Left renal cortex interstitium (tissue), 4 donors: ENCODE measurements at places on chromosomes 6 and 20.

DNA sequence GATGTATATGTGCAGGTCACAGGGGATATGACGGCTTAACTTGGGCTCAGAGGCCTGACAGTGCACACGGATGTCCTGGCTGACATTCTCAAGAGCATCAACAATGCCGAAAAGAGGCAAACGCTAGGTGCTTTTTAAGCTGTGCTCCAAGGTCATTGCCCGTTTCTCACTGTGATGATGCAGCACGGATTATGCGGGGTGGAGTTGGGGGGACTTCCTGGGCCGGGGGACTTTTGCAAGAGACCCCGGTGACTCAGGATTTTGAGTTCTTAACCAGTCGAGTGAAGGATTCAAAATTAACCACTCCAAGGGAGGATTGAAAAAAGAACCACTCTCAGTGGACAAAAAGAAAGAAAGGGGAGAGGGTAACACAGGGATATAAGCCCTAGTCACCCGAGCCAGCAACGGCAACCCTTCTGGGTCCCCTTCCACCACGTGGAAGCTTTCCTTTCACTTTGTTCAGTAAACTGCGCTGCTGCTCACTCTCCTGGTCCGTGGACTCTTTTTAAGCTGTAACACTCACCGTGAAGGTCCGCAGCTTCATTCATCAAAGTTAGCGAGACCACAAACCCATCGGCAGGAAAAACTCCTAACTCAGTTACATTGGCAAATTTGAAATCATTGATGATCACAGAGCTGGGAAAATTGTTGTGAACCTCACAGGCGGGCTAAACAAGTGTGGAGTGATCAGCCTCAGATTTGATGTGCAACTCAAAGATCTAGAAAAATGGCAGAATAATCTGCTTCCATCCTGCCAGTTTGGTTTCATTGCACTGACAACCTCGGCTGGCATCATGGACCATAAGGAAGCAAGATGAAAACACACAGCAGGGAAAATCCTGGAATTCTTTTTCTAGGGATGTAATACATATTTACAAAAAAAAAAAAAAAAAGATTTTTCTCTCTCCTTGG is 199.3 kb downstream of the ARID1B start:
- no peak for DNase-seq

DNA sequence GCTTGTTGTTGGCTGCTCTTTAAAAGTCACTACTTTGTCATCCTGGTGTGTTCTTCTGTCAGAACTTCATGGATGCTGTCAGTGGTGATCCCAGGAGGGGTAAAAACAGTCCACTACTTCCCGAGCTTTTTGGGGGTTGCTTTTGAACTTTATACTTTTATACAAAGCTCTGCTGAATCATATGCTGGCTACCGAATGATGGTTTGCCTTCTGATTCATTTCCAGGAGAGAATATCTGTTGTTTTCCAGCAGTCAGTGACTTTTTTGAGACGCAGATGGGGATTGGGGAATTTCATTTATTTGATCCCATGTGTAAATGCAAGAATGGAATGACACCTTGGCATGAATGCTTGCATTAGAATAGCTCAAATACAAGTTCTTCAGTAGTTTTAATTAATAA is 32.7 kb upstream of the COL10A1 start:
- no peak for DNase-seq

GRCh38 chr20:57785061-57785460 is 75.2 kb upstream of the PMEPA1 start:
- no peak for DNase-seq

DNA sequence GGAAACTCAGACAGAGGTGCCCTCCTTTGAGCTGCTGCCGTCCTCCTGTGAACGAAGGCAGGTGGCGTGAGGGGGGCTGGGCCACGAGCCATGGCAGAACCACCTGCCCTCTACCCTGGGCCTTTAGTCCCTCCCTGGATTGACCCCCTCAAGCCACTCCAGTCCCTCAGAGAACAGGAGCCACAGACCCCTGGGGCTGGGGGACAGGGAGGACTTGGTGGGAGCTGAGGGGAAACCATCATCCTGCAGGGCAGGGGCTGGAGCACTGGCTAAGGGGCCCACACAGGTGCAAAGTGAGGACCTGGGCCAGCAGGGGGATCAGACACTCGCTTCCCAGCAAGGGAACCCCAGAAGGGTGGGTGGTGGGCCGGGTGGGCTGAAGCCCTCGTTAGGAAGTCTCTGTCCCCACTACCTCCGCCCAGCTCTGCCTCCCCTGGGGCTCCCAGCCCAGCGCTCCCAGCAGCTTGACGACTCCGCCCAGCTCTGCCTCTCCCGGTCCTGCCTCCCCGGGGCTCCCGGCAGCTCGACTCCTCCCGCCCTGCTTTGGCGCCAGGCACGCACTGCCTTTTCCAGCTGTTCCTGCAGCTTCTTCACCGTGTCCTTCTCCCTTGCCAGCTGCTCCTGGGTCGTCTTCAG is 44.4 kb downstream of the DSTN start:
- DNase-seq = no peak

GRCh38 chr20:58709013-58709702 is 16.6 kb downstream of the NPEPL1 start:
- DNase-seq = no peak

DNA sequence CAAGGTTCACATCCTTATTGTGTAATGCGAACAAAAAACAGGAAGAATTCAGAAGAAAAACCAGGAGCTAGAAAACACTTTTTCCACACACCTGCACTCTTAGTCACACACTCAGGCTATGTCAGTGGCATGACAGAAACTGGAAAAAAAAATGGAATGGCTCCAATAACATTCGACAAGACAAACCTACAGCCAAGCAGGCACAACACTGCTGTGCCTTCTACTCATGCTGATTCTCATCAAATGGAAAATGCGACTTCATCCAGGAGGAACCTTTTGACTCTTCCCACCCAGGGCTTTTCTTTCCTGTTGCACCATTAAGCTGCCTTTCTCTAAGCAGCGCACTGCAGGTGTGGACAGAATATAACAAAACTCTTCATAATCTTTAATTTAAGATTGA is 163.2 kb upstream of the BTBD3 start:
- no peak for DNase-seq

- no peak for DNase-seq
These were observed 29.9 kb downstream of the SGK1 start for GRCh38 chr6:134287859-134288537.

DNA sequence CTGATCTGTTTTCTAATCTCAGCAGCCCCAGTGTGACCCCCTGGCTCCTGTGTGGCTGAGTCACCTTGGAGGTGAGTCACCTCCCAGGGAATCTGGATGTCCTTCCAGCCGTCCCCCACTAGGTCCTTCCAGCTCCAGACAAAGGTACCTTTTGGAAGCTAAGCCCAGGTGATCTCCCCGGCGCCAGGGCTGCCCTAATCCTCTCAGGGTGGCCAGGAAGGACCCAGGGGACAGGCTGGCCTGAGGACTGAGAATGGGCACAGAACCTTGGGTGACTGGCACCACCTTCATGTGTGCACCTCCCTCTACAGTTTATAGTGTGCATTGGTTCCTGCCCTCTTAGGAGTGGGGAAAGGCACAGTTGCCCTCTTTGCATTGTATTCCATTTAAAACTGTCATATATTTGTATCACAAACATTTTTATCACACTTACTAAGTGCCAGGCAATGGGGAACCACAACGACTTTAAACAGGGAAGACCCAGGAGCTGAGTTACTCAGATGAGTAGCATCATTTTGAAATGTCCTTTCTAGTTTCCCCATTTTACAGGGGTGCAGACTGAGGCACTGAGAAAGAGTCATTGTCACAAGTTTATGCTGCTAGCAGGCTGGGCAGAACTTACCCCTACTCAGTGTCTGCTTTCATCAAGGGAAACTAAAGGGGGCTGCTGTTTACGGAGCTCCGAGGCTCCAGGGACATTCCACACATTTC is 2.6 kb upstream of the BPIFB4 start:
- no peak for DNase-seq

DNA sequence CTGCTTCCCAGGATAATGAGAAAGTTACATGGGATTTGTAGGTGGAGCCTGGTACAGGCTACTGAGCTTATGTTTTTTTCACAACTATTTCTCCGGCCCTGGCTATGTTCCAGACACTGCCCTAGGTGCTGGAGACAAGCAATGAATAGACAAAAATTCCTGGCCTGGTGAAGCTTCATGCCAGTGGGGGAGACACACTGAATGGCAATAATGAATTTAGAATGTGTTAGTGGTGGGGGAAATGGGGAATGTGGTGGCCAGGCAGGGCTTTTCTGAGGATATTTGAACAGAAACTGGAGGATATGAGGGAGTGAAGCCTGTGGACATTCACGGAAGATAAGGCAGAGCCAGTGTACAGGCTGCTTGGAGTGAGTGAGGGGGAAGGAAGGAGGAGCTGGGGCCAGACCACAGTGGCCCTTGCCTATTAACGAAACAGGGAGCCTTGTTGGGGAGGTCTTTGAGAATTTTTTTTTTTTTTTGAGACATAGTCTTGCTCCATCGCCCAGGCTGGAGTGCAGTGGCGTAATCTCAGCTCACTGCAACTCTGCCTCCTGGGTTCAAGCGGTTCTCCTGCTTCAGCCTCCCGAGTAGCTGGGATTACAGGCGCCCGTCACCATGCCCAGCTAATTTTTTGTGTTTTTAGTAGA is 6.6 kb downstream of the FOXS1 start:
- no peak for DNase-seq

DNA sequence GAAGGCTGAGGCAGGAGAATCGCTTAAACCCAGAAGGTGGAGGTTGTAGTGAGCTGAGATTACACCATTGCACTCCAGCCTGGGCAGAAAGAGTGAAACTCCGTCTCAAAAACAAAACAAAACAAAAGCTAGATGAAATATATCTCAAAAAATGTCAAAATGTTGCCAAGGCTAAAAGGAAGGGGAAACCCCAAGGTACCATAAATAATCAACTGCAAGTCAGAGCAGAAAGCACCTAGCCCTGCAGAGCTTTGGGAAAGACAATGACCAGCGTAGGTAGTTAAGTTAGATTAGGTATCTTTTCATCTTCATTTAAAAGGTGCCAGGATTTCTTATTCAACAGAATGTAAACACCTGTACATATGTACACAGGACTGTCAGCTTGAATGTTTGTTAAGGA is 33.0 kb downstream of the AKIRIN2 start:
- no peak for DNase-seq

DNA sequence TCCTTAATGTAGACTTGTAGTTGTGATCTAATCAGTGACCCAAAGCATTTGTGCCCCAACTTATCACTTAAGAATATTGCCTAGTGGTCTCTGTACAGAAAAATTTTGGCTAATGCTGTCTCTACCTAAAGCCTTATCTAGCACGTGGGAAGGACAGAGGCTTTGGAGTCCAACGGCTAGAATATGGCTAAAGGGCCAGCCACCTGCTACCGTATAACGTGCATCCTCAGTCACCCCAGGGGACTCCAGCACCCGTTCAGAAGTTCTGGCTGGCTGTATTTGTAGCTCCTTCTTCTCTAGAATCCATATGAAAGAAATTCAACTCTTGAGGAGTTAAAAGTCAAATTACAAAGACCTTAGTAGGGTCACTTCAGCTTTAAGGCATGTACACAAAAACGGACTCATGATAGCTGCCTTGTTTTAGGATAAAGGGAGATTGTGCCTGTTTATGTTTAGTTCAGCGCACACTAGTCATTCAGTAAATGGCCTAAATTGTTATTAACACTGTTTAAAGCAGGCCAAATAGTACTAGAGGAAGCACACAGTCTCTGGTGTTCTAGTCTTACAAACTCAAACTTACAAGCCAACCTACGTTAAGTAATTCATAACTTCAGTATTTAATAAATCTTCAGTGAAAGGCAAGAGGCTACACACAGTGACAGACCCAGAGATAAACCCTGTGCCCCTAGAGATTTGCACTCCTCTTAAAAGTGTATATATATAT is 407.5 kb upstream of the PLCB4 start:
- DNase-seq = no peak

DNA sequence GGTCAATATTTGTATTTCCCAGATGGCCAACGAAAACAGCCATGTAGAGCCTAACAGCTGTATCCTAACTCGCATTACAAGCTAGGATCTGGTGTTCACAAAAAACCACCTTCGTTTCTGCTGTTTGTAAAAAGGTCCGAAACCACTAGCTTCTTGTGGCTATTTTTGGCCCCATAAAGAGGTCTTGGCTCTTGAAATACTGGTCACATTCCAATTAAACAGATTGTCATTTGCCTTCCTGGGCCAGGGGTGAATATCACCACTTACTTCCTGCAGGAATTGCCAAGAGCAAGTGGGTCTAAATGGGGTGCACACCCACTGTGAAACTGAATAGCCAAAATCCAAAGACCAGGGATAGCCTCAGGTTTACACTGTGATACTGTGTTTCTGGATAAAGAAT is 48.2 kb downstream of the TSHZ2 start:
- no peak for DNase-seq

- DNase-seq = no peak
These were observed 930.2 kb downstream of the TFAP2A start for GRCh38 chr6:9484686-9485085.

- DNase-seq = no peak
These were observed 46.1 kb downstream of the SLC35B3 start for GRCh38 chr6:8389036-8389818.

GRCh38 chr6:79635232-79635543 is 4.1 kb downstream of the SH3BGRL2 start:
- DNase-seq = no peak

GRCh38 chr6:1525364-1526038 is 84.2 kb upstream of the FOXC1 start:
- DNase-seq = no peak

DNA sequence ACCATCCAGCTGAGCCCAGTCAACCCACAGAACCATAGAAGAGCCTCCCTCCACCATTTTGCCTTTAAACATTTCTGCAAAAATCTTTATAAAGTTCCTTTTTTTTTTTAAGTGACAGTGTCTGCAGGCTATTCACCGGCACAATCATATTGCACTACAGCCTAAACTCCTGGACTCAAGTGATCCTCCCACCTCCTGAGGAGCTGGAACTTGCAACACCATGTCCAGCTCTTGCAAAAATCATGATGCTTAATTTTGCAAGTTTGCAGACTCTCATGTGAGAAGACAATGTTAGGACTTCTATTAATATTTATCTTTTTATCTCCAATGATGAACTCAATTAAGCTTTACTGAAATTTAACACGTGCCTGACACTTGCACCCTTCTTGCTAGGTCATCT is 88.8 kb downstream of the INSM1 start:
- DNase-seq = no peak

GRCh38 chr6:160305926-160306713 is 42.1 kb upstream of the SLC22A3 start:
- no peak for DNase-seq

- no peak for DNase-seq
These were observed 21.9 kb upstream of the CST4 start for GRCh38 chr20:23710771-23711170.

GRCh38 chr6:88365656-88366055 is 199.5 kb upstream of the CNR1 start:
- DNase-seq = no peak

- DNase-seq = no peak
These were observed 53.3 kb downstream of the PLEKHG1 start for GRCh38 chr6:150652848-150653613.
